ENCODE measurements at places on chromosomes 4 and X.

- DNase-seq: no peak
These were observed 306.8 kb upstream of the ANXA10 start for GRCh38 chr4:167785523-167785922.

- DNase-seq: no peak
These were observed 33.5 kb downstream of the NAT8L start for GRCh38 chr4:2092669-2093053.

DNA sequence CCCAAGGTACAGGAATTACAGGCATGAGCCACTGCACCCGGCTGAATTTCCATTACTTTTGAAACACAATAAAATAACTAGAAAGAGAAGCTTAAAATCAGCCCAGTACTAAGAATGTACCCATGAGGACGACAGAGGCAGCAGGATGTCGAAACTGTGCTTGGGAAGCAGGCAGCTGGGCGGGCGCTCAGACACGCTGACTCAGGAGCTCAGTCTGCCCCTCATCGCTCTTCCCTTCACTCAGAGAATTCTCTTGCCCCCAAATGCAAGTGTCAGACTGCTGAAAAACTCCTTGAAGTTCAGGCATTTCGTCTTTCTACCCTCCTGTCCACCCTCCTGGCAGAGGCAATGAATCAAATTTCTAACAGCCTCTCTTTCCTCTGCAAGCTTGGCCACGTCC lies 41.0 kb upstream of the CDKN2AIP start:
- peak; percentile 24 for DNase-seq

DNA sequence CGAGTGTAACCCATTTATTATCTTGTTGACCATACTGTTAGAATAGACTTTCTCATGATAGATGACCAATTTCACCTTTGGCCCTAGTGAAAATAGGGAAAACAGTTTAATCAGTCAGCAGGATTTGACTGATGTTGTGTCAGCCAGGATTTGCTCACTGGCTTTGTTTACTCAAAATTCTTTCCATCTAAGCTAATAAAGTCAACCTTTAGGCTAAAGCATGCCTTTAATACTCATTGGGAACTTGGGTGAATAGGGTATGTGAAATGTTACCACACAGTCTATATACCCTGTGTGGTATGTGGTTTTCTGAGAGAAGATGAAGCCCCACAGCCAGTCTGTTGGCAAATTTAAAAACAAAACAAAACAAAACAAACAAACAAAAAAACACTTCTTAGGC lies 18.7 kb upstream of the SPANXB1 start:
- DNase-seq: no peak

GRCh38 chr4:117093571-117093970 lies 8.2 kb upstream of the TRAM1L1 start:
- DNase-seq: no peak

DNA sequence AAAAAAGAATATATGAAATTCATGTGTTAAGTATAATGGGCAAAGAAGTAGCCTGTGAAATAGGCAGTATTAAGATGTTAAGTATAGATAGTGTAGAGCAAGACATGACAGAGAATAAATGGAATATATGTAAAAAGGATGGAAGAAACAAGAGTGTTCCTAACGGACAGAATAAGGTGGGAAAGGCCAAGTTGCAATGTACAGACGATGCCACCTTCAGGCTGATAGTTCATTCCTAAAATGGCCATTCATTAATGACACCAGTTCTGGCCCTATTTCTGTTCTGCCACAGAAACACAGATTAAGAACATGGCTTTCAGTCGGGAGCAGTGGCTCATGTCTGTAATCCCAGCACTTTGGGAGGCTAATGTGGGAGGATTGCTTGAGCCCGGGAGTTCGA lies 4.4 kb upstream of the FAM184B start:
- DNase-seq: no peak

DNA sequence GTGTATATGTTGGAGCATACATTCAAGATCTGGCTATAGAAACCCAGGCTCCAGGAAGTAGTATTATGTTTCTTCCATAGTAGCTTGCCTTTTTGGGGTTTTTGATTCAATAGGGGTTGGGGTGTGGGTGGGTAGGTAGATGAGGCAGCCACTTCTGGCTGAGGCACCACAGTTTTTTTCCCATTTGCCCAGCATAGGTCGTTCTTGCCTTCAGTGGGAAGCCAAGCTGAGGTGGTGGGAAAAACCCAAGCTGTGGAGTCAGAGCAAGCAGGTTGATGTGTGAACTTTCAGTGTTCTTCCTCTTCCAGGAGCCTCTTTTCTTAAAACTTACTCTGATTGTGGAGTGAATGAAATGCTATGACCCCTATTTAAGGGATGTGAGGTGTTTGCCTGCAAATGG lies 67.0 kb upstream of the RPS6KA3 start:
- no peak for DNase-seq

DNA sequence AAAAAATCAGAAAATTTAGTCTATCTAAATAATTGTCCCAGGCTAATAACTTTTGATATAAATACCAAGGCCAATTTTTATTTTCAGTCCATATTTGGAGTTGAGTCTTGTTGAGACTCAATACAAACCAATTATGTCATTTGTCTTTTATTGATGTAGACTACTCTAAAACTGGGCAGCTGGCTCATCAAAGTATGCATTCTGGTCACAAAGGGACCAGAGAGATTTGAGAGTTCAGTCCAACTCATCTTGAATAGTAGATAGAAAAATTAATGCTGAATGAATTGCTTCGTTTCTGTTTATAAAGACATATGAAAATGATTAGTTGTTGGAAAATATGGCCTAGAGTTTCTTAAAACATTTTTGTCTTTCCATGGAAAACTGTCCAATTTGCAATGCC lies 412.5 kb upstream of the KLHL4 start:
- DNase-seq: no peak

DNA sequence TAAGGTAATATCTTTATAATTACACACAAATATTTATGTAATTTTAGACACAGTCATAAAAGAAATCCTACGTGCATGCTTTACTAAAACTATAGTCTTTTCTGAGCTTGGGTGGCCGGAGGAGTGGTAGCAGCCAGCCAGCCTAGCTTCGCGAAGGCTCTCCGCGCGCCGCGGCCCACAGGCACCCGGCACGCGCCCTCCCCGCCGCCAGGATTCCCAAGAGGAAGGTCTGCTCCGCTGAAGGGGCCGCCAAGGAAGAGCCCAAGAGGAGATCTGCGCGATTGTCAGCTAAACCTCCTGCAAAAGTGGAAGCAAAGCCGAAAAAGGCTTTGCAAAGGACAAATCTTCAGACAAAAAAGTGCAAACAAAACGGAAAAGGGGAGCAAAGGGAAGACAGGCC lies 8.7 kb upstream of the PJA1 start:
- no peak for DNase-seq

DNA sequence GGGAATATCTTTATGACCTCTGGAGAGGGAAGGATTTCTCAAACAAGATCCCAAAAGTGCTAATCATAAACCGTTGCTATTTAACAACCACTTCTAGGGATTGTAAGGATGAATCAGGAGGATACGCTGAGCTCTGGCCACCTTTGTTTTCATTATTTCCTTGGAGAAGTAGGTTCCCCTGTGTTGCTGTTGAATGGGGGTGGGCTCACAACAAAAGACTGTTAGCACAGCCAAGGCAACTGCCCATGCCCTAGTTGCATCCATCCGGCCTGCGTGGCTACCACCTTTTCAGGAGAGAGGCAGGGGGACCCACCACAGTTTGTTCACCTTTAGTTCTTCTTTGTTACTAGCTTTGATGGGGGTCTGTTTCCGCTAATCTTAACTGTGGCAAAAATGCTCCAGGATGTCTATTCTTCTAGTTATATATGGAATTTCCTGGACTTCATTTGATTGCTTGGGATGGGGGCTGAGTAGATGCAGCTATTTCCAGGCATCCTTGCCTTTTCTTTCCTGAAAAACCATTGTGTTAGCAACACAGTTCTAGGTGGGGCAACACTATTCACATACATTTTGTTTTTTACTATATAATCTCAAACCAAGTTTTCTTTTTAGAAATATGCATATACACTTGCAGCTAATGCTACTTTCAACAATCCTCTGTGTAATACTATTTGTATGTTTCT lies 95.4 kb downstream of the KDR start:
- DNase-seq: no peak

GRCh38 chr4:105296672-105297071 lies 150.0 kb downstream of the TET2 start:
- DNase-seq: no peak

DNA sequence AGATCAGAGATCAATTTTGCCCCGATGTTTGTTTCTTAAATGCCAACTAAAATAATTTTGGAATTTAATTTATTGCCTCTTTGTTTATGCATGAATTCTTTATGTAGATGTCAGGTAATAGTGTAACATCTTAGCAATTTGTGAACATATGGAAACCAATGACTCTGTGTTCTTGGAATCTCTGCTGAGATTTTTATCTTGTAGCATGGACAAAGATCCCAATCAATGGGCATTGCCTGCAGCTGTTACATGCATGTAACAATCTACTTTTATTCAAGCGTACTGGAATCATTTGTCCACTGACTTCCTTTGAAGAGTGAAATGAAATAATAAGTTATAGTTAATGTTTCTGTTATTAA lies 61.6 kb upstream of the ARSJ start:
- DNase-seq: no peak

DNA sequence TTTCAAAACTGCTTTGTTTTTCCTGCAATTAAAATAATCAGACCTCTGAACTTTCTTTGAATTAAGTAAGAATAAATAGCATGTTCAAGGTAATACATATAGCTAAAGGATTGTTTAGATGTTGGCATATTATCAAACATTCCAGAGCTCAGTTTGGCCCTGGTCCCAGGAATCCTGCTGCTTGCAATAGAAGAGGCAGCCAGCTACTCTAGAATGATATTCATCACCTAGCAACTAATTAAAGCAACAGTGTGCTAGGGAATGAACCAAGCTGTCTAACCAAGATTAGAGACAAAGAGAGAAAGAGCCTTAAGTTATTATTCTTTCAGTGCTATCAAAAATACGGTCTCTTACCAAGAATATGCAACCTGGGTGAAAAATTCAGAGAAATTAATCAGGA lies 460.9 kb downstream of the GABRG1 start:
- no peak for DNase-seq

- peak; percentile 59 for DNase-seq
These were observed 1.7 kb downstream of the NSD2 start for GRCh38 chr4:1872870-1873269.

- DNase-seq: no peak
These were observed 174.5 kb downstream of the IL15 start for GRCh38 chr4:141810712-141811375.
